ENCODE measurements at places on chromosomes 1 and 21.
A peak's percentile ranks its signal among the peaks of the same experiment; 100 is the strongest.

DNA sequence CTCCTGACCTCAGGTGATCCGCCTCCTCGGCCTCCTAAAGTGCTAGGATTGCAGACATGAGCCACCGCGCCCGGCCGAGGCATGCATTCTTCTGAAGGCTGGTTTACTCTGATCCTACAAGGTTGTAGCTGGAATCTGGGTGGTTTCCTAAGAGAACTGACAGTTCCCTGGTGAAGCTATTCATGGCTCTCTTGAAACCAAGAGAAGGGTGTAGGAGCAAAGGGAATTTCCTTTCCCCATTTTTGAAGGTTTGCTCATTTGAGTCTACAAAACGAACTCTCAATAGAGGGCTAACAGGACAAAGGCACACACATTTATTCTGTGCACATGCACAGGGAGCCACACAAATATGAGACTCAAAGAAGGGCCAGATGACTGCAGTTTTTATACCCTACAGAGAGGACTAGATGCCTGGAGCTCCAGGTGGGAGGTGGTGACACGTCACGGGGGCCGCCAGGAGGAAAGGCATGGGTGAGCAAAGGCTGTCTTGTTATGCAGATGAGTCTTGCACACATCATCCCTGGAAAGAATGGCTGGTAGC lies 49.5 kb upstream of the ERRFI1 start:
- DNase-seq = no peak

DNA sequence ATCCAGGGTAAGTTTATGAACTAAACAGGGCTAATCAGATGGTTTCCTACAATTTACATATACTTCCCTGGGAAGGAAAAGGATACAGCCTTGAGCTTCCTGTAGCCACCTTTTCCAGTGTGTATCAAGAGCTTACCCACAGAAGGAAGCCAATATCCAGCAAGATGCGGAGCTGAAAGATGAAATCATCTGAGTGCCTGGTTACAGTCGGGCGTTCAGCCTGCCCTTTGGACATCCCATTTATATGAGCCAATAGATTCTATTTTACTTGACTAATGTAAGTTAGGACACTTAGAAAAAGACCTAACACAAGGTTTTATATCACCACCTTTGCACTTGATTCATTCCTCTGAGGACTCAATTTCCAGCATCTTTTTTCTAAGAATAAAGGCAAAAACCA lies 108.2 kb downstream of the UCHL5 start:
- no peak for DNase-seq

DNA sequence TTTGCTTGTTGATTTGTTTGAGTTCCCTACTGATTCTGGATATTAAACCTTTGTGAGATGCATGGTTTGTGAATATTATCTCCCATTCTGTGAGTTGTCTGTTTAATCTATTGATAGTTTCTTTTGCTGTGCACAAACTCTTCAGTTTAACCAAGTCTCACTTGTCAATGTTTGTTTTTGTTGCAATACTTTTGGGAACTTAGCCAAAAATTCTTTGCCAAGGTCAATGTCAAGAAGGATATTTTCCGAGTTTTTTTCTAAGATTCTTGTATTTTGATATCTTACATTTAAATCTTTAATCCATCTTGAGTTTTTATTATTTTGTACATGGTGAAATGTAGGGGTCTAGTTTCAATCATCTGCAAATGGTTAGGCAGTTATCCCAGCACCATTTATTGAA lies 1230.7 kb upstream of the NCAM2 start:
- DNase-seq = no peak

DNA sequence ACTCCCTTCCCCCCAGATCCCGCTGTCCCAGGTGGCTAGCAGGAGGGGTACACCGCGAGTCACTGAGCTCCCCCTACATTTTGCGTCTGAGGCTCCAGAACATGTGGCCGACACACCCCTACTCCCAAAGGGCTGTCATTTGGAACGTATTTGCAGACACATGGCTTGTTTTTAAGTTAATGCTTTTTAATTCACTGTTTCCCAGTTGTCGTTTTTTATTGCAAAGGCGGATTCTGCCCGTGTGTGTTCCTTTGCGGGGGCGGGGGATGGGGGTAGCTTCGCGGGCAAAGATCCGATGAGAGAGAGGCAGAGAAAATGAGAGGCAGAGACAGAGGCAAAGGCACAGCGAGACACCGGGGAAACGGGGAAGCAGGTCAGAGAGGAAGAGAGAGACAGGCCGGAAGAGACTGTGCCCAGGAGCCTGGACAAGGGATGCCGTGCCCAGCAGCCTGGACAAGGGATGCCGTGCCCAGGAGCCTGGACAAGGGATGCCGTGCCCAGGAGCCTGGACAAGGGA lies 270.2 kb downstream of the FOXD2 start:
- DNase-seq = no peak

- DNase-seq = no peak
Measured at GRCh38 chr21:41709965-41710822, 56.7 kb downstream of the RIPK4 start.

- no peak for DNase-seq
Measured at GRCh38 chr1:60963167-60963940, 119.0 kb upstream of the NFIA start.

DNA sequence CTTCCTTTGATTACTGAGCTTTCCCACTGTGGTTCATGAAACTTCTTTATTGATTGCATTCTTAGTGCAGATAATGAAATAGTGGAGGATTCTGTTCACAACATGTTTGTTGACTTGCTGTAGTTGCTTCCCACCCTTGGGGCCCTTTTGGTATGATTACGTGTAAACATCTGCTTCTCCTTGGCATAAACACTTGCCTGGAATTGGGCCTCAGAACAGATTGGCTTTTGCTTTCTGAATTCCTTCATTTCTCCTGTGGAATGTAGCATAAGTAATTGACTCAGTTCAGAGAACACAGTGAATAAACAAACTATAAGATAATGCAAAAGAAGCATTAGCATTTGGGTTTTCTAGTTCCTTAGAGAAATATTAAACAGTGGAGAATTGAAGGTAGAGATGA lies 59.5 kb upstream of the LAMC2 start:
- no peak for DNase-seq

DNA sequence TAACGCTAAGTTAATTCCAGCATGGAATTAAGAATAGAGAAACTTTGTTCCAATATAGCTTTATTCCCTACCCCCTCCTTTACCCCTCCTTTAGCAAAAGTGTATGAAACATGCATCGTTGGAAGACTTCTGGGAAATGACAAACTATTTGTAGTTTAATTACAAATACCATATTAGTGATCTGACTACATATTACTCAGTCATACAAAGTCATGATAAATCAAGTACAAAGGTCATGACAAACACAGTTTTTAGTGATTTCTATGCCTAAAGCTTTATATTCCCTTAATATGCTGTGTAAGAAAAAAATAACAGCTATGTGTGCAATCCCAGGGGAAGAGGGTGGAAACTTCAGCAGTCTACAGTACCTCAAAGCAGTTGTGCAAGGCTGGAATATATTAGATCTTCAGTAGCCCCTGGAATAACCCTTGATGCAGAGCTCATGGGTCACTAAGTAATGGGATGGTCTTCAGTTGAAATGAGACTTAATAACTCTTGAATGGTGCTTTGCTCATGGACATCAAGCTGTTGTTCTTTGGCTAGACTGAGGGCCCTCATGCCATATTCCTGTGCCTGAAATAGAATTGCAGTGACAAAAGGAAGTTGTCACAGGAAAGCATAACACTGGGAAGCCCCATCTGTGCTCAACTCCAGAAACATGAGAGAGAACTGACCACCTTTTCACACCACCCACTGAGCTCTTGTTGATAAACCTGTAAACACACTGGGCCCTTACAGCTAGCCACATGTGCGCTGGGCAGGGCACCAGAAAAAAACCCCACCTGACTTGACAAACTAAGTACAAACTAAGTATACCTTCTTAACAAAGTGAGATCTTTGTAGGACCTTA lies 25.3 kb downstream of the ZMYND12 start:
- DNase-seq = no peak

GRCh38 chr1:232238009-232238408 lies 391.9 kb downstream of the SIPA1L2 start:
- no peak for DNase-seq

GRCh38 chr1:71339238-71339637 lies 258.4 kb upstream of the ZRANB2 start:
- DNase-seq = no peak

DNA sequence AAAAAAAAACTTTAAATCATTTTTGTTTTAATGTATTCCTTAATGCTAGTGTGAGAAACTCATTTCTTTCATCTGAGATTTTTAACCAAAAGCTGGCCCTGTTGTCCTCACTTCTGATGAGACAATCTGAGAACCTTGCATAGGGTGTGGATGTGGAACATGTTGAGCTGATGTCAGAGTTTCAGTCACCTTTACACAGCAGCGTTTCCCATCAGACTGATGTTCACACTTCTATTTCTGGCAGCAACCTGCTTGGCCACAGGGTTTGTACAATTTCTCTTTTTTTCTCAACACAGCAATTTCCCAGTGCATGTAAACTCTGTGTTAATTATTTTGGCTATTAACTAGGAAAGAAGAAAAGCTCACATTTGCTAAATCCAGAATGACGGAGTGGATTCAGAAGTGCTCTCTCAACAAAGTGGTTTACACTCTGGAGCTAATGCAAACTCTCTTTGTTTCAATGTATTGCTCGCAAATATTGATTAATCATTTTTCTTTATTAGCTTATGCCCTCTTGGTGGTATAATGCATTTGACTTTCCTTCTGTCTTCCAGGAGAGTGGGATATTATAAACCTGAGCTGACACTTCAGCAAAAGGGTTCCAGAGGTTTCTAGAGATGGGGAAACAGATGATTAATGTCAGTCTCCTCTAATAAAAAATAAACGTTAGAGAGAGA lies 70.5 kb upstream of the HSPA13 start:
- DNase-seq = no peak

- no peak for DNase-seq
Measured at GRCh38 chr1:41430069-41430468, 54.4 kb downstream of the EDN2 start.

DNA sequence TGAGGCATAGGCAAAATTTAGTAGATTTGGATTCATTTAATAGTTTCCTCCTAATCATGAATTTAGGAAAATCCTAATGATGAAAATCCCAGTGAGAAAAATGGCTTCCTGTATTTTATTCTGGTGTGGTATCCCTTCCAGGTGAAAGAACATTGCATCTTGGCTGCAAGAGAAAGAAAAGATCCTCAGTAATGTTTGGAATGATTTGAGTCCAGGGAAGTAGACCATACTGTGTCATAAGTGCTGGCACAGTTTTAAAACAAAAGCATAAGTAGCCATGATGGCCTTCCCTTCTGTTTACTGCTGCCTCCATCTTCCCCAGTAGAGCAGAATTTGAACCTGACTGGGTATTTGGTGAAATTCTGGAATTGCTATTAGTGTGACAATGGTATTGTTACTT lies 52.8 kb downstream of the CACHD1 start:
- DNase-seq = no peak

DNA sequence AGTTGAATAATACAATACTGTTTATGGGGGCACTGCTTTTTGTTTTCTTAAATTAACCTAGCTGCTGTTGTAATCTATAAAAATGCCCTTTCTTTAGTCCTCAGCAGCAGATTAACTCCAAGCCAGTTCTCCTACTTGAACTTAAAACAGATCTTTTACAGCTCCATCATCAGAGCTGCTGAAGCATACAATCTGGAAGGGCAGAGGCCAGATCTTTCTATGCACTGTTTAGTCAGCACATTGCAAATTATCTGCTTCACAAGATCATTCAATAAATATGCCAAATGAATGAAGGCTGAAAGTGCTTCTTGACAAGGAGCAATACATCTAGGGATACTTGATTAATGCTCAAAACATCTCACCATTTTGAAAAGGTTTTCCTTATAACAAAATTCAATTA lies 115.8 kb downstream of the PLPPR5 start:
- no peak for DNase-seq

GRCh38 chr21:44477131-44477530 lies 21.8 kb downstream of the LRRC3 start:
- DNase-seq = no peak

- peak; percentile 18 for DNase-seq
Measured at GRCh38 chr1:93447481-93448291, at the start of gene FNBP1L. Gene FNBP1L, plus strand, starts transcription at chr1:93448118. Its CDS starts 164 bp downstream, at chr1:93448282.

Data from stimulated activated CD4-positive, alpha-beta T cell treated with anti-CD3 and anti-CD28 coated beads, Interleukin-15, amount 100 ng/mL, for 48 hours (primary cell).